ENCODE measurements at places on chromosomes 4 and X.
A peak's percentile ranks its signal among the peaks of the same experiment; 100 is the strongest.

DNA sequence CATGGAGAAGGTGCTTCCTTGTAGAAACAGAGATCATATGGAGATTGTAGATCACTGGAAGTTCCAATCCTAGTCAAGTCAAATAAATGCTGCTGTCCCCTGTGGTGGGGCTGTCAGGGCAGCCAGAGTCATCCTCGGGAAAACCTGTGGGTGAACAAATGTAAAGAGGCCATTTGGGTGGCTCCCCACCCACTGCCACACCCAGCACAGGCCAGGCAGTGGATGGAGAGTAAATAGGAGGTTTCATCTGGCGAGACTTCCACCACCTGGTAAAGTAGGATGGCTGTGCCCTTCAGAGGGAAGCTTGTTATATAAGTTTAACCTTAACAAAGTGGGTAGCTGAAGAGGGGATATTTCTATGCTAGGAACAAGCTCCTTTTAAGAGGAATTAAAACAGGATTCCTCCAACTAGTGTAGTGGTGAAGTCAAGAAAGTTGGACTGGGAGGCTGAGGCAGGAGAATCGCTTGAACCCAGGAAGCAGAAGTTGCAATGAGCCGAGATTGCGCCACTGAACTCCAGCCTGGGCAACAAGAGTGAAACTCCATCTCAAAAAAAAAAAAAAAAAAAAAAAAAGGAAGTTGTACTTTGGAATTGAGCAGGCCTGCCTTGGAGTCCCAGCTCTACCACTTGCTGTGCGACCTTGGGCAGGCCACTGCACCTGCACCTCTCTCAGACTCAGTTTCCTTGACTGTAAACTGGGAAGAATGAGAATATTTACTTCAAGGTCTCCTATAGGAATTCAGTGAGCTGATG lies 273.7 kb downstream of the PTTG2 start:
- no peak for DNase-seq

DNA sequence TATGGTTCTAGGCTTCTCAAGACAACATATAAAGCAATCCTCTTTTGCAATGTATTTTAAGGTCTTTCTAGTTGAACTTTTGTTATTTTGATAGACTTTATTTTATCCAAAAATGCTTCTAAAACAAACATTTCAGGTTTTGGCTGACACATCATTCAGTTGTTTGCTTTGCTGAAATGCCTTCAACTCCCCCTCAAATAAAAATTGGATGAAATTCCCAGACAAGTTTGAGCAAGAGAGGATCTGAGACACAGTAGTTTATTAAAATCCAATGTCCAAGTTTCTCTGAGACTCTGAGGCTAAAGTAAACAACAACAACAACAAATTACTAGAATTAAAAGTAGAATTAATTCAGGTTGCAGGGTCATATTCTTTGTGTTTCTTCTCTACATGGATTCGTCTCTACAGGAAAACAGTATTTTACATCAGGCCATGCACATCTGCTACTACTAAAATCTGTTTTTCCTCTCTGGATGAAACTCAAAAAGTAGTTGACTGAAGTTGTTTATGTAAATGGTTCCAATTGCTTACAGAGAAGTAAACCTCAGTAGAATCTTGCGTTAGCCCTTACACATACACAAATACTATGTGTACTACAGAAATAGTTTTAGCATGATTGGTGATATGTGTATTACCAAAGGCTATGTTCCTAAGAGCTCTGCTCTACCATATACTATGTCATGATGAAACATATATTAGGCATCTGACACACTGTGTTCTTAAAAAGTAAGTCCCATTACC lies 64.9 kb downstream of the PRSS12 start:
- no peak for DNase-seq

DNA sequence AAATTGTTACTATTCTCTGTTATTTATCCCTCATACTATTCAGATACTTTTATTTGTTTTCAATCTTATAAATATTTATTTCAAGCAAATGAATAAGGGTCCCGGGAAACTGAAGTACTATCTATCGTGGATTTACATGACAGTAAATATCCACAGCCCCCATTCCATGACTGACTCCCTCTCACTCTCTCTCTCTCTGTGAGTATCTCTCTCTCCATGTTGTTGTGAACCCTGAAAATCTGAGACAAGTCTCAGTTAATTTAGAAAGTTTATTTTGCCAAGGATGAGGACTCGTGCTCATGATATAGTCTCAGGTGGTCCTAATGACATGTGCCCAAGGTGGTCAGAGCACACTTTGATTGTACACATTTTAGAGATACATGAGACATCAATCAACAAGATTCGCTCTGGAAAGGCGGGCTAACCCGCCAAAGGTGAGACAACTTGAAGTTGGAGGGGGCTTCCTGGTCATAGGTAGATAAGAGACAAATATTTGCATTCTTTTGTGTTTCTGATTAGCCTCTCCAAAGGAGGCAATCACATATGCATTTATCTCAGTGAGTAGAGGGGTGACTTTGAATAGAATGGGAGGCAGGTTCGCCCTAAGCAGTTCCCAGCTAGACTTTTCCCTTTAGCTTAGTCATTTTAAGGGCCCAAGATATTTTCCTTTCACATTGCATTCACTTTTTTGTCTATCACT lies 986.4 kb downstream of the NLGN4X start:
- no peak for DNase-seq

GRCh38 chr4:149997881-149998421 lies 80.3 kb upstream of the DCLK2 start:
- no peak for DNase-seq

- DNase-seq: peak; percentile 51
Observed at GRCh38 chr4:37970702-37971101, 10.5 kb downstream of the PTTG2 start.

- no peak for DNase-seq
Observed at GRCh38 chrX:124249345-124249744, 83.1 kb upstream of the TEX13D start.

DNA sequence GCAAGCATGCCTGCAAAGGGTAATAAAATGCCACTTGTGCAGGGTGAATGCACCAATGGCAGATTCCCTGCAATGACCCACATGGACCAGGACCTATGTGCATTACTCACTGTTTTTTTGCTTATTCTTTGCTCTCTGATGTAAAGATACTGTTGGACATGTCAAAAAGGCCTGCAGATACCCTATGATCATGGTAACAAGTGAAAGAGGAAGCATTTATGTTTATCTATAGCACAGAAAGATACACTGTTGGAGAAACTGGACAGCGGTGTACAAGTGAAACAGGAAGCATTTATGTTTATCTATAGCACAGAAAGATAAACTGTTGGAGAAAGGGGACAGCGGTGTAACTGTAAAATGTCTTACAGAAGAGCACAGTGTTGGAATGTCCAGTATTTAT lies 127.5 kb downstream of the PAPSS1 start:
- DNase-seq: no peak

Data from stimulated activated CD4-positive, alpha-beta T cell treated with anti-CD3 and anti-CD28 coated beads, Interleukin-12 subunit alpha, Interleukin-12 subunit beta, amount 100 ng/mL, for 24 hours (primary cell).